ENCODE measurements at places on chromosomes 2 and 18. TPM values are rescaled to one million over a fixed set of nuclear protein-coding genes. Genes with fewer than 3 reads are reported as not detected.

GRCh38 chr2:48126162-48126561, 219.9 kb upstream of the FBXO11 start:
- no peak for DNase-seq

GRCh38 chr2:170886386-170886785, 42.7 kb upstream of the GORASP2 start:
- DNase-seq, result no peak

GRCh38 chr2:232483923-232484627, 3.6 kb downstream of the ECEL1 start:
- peak; percentile 64 for DNase-seq

DNA sequence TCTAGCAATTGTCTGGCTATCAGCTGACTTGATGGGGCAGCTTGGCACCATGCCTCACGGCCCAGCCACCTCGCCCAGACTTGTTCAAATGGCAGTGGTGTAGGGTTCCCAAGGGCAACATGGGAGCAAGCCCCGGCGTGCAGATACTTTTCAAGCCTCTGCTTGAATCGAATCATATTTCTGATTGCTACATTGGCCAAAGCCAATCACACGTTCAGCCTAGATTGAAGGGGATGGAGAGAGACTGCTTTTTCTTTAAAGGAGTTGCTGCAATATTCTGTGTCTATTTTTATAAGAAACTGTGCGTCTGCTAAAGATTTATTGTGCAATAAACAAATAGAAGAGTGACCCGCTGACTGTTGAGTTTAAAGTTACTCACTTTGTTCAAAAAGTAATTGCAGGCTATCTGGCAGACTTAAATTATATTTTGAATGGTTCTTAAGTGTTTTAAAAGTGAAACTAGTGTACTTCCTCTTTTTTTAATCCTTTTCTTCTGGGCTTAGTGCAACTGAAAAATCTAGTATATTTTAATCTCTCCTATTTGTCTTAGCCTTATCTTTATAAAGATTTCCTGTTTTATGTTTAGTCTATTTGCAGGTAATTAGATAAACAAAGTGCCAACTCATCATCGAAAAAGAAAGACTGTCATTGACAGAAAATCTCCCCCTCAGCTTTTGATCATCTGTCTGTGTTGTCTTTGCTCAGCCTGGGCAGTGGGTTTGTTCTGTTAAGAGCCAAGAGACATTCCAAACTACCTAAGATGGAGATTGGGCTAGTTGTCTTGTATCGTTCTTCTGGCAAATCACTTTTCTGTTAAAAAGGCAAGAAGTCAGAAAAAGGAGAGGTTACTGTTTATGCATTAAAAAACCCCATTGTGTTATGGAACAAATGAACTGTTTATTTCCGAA, 156.1 kb downstream of the TPGS2 start:
- DNase-seq, result no peak

DNA sequence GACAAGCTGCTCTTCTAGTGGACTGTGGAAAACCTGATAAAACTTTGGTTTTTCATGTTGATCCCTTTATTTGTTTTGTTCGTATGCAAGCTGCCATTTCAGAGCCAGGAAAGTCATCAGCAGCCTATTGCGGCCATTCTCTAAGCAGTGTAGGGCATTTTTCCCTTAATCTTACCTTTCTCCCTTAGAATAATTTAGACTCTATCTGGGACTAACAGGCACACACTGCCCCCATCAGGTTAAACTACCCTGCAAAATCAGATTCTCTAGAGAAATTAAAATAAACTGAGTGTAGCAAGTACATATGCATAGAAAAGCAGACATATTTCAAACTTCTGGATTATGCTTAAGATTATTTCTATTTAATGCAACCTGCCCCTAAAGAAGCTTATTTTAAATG, 347.5 kb downstream of the METTL4 start:
- no peak for DNase-seq

- DNase-seq, result no peak
These were observed 47.5 kb upstream of the TXNDC2 start for GRCh38 chr18:9838144-9838877.

DNA sequence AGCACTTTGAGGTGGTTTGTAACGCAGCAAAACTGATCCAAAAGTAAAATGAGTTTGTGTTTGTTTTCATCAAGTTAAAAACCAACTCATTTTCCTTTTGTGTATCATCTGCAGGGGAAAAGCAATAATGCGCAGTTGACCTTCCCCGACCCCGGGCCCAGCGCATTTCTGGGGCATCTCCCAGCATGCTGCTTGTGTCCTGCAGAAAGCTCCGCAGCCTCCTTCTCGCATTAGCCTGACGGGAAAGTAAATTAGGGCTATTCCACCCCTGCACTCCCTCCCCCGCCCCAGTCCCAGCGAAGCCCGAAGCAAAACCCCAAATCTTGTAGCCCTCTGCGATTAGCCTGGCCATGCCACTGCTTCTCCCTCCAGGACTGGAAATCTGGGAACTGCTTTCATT, 82.0 kb upstream of the PPM1B start:
- DNase-seq, result no peak

The C2orf72 gene
- not detected for total RNA-seq

Data from posterior vena cava (tissue), 2 donors.